Activated T-cell treated with anti-CD3 and anti-CD28 coated beads for 24 hours (primary cell): ENCODE measurements at places on chromosomes 2 and 18.
A peak's percentile ranks its signal among the peaks of the same experiment; 100 is the strongest.

- DNase-seq: no peak
Observed at GRCh38 chr2:20574930-20575329, 76.0 kb downstream of the HS1BP3 start.

DNA sequence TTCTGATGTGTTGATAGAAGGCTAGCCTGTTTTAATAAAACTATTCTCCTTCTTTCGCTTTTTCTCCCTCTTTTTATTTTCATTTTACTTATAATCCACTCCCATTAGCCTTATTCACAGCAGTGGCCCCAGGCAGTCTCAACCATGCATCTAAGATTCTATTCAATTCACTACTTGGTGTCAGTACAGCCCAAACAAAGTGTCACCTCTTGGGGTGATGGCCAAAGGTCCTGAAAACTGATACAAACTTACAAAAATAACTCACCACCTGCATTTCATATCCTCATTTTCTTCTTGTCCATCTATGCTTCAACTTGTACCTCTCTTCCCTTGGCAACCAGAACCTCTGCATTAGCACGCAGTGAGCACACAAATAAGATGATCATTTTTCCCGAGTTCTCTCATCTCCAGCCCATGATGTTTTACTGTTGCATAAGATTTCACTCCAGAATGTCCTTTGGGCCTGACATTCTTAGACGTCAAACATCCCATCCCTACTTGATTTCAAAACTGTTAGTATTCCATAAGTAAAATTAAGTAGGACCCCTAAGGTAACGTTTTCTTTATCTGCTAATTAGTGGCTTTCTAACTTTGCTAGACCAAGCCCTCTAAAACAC, 559.3 kb upstream of the TNP1 start:
- no peak for DNase-seq

DNA sequence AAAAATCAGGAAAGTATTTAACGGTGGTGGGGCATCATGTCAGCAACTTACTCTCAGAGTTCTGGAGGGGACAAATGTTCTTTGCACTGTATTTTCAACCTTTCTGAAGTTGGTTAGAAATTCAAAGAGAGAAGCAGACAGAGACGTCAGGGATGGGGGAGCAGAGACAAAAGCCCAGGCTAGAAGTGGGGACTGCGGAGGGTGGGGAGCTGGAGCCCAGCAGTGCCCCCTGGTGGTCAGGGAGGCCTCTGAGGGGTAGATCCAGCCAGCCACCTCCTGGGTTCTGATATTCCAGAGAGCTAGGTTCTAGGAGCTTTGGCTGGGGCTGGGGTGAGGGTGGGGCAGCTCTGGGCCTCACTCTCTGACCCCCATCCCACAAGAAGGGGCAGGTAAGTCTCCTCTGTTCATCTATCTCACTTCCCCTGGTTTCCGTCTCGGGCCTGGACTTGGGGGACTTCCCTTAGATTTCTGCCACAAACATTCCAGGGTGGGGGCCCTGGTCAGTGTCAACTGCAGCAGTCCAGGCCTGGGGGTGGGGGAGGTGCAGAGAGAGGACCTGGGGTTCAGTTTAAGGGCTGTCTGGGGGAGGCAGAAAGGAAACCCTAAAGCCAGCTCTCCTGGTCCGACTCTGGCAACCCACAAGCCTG, 8.9 kb downstream of the TNS1 start:
- peak; percentile 26 for DNase-seq

DNA sequence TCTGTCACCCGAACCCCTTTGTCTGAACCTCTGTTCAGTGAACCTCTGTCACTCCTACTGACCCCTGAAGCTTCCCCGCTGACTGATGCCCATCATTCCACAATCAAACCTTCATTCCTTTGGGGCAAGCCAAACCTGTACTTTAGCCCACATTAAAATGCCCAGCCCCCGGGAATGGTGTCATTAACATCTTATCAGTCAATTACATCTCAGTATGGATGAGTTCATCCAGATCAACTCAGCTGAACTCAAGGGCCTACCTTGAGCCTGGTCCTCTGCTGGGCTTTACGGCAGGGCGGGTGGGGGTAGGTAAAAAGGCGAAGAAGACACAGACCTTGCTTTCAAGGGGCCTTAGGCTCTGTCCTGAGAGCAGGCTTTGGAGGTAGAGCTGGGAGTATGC, 154.4 kb upstream of the SMAD2 start:
- DNase-seq: no peak

DNA sequence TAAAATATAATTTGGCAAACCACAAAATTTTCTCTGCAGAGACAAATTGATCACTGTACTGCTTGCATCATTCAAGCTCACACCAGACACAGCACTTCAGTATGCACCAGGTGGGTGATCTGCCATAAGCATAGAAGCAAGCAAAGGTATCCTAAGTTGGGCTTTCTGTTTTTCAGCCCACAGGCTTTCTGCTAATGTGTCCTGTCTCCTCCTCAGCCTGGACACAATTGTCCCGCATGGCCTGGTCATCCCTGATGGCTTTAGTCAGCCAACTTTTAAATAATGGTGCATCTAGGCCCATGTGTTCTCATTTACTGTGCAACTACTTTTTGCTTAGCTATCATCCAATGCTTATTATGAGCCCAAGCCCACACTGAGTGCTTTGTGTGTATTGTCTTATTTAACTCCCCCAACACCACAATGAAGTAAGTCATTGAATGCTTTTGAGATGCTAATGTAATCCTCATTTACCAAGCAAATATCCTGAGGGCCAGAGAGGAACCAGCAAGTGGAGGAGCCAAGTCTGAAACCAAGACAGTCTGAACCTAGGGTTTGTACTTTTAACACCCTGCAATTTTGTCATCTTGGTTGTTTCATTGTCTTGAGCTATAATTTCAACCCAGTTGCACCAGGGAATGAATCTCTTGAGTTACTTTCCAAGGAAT, 111.2 kb upstream of the SETBP1 start:
- no peak for DNase-seq

DNA sequence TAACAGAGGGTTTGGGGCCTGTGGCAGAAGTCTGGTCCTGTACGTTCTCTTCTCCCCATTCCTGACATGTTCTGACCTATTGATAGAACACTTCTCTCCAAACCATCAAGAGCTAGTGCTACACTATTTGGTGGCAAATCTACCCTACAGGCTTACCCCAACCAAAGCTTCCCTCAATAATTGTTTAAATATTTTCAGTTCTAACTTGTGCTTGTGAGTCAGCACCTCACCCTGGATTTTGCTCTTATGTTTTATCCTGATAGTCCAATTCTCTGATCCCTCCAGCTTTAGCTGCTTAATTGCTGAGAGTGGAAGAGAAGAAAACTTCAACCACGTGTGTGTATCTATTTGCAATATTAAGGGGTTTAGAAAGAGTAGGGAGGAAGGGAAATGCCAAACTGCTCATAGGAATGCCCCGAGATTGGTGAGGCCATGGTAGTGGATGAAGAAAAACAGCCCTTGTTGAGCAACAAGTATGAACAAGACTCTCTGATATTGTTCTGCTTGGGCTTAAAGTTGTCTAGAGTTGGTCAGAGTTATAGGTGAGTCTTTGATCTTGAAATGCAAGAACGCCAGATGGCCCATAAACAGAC, 67.8 kb upstream of the PARD3B start:
- DNase-seq: no peak

GRCh38 chr2:223056701-223057418, 4.9 kb downstream of the KCNE4 start:
- DNase-seq: no peak

DNA sequence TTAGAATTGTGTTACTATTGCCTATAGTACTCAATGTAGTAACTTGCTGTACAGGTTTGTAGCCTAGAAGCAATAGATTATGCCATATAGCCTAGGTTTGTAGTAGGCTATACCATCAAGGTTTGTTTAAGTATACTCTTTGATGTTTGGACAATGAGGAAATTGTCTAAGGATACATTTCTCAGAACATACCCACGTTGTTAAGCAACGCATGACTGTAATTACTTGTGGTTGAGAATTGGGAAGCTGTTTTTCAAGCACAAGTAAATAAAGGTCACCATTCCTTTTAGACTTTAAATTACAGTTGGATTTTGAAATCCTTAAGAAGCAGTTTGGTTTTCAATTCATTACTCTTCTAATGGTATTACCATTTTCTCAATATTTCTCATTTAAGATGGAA, 89.8 kb upstream of the KCNH7 start:
- no peak for DNase-seq

GRCh38 chr2:185384822-185385560, 353.6 kb upstream of the FSIP2 start:
- DNase-seq: no peak

DNA sequence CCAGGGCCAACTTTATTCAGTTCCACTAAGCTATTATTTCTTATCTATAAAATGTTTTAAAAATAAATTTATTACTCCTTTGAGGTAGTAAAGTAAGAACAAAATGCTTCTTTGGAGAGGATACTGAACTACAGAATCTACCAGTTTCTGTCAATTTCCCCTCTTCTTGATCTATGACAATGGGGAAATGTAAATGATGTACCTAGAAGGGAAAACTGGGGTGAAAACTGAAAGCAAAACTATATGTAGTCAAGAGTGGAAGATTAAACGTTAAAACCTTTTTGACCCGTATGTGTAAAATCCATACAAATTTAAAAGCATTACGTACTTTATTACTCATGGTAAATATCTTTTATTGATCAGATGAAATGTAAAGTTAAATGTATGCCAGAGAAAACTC, 1287.8 kb upstream of the TMEFF2 start:
- DNase-seq: no peak

GRCh38 chr2:48668992-48669391, 51.3 kb downstream of the GTF2A1L start:
- DNase-seq: no peak

GRCh38 chr2:62266433-62267038, 70.6 kb downstream of the B3GNT2 start:
- DNase-seq: no peak

DNA sequence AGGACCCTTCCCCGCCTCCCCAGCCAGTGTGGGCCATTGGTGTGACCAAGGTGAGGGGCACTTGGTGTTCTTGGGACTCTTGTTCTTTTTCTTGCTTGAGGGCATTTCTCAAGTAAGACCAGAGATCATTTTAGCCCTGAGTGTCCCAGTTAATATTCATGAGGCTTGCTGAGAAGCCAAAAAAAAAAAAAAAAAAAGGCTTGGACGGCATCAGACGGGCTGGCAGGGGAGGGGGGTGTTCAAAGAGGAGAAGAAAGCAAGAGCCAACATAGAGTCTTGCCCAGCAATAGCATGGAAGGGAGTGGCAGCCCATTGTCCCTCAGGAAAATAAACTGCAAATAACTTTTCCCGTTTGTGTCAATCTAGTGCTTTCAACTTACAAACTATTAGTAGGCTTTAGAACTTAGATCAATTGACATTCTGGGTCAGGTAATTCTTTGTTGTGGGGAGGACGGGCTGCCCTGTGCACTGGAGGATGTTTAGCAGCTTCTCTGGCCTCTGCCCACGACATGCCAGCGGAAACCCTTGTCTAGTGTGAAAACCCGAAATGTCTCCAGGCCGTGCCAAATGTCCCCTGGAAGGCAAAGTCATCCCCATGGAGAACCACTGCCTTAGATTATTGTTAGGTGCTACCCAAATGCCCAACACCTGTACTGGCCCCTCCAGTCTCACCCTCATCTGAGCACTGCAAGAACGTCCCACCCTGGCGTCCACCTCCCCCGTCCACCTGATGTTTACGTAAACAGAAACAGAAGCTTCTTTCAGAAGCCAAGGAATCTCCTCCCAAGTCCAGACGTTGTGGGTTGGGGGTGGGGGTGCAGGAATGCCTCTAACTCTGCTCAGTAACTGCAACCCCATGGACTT, 163.4 kb downstream of the BCL2 start:
- DNase-seq: no peak

GRCh38 chr2:25725877-25726276, 52.5 kb upstream of the DTNB start:
- DNase-seq: no peak

DNA sequence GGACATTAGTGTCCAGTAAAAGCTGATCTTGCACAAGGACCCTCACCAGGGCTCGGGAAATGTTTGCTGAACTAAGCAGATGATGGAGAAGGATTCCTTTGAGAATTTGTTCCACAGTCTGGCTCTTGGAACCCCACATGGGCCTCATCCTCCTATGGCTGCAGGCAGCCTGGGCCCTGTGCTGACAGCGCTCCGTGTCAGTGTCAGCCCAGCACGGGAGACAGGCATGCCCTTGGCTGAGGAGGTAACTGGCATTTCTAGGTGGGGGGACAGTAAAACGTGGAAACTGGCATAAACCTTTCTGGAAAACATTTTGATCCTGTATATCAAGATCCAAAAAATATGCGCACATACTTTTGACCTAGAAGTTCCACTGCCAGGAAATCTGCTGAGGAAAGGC, 10.5 kb downstream of the PTMA start:
- DNase-seq: no peak

- no peak for DNase-seq
Observed at GRCh38 chr2:128781166-128781565, 462.5 kb upstream of the HS6ST1 start.

- no peak for DNase-seq
Observed at GRCh38 chr2:171383134-171383533, 50.7 kb downstream of the METTL8 start.

- no peak for DNase-seq
Observed at GRCh38 chr2:219521066-219521880, 7.0 kb downstream of the ASIC4 start.

DNA sequence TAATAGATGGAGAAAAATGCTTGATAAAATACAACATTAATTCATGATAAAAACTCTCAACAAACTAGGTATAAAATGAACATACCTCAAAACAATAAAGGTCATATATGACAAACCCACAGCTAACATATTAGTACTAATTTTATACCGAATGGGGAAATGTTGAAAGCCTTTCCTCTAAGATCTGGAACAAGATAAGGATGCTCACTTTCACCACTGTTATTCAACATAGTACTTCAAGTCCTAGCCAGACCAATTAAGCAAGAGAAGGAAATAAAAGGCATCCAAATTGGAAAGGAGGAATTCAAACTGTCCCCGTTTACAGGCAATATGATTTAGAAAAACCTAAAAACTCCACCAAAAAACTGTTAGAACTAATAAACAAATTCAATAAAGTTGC, 61.5 kb upstream of the CTIF start:
- DNase-seq: no peak

- DNase-seq: peak; percentile 47
Observed at GRCh38 chr2:172084645-172085459, 455 bp upstream of the DLX1 start.
